Stimulated activated CD8-positive, alpha-beta memory T cell treated with anti-CD3 and anti-CD28 coated beads, Interleukin-4, amount 100 ng/mL, for 4 hours (primary cell): ENCODE measurements at places on chromosomes 5 and 9.

DNA sequence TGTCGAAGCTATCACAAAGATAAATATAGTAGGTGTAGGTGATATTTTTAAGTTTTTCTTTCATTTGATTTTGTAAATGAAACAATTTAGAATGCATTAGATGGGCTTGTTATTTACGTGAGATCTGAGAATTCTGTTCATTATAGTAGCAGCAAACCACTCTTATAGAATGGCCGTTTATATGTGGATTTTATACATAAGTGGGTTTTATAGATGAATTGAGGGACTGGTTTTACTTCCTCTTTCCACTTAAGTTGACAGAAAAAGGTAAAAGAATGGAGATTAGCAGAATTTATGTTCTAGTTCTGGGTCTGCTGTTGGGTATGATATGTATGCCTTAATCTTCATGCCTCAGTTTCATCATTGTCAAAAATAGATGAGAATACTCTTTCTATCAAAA lies 5.6 kb downstream of the RMI1 start:
- DNase-seq: no peak

DNA sequence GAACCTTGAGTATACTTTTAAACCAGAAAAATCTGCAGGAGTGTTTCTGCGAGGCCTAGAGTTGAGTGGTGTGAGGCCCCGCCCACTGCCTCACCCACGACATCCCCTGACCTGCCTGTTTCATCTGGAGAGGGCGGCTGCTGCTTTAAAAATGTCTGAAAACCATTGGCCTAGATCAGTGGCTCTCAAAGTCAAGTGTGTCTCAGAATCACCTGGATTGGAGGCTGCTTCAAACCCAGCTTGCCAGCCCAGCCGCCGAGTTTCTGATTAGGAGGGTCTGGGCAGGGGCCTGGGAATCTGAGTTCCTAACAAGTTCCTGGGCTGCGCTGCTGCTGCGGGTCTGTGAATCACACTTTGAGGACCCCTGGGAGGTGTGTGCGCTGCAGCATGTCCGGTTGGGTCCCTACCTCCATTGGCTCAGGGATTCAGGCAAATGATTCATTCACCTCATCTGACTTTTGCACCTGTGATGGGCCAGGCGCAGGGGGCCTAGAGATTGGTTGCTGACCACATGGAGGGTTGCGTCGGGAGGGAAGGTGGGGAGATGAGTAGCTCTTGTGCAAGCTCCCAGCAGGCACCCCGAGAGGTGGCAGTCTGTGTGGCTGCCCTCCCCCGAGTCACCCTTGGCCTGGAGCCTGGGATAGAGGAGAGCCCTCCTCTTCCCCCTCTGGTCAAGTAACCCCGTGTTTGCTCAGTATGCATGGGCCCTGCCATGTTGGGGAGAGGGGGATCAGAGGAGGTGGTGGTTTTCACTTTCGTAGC lies 27.6 kb upstream of the HMCN2 start:
- no peak for DNase-seq

GRCh38 chr9:123787416-123787815 lies 142.5 kb downstream of the DENND1A start:
- DNase-seq: no peak

DNA sequence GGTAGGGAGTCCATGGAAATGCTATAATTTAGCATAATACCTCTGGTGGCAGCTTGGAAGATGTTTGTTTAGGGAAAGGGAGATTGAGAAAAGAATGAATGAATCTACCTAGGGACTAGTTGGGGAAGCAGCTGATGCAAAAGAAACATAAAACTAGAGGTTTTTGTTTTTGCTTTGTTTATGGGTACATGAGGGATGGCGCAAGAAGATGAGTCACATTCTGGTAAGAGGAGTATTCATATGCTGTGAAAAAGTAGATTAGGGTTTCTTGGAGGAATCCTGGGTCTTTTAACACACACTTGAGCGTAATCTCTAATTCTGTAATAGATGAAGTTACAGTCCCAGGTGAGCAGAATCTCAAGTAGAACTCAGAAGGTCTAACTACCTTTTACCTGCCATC lies 17.1 kb downstream of the C9orf43 start:
- no peak for DNase-seq

DNA sequence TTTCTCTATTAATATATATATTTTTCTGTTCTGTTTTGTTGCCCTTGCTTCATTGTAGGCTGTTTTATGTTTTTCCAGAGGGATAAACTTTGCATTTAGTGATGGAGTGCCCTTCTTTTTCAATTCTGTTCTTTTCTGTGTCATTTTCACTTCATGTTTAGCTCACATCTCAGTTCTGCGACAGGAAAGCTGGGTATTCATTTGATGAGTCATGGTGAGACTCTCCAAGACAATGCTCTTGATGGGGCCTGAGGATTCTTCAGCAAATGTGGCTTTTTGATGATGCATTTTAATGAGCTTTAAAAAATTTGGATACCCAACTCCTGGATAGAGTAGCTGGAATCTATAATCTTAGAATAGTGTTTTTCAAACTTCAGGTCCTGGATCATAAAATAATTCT lies 56.5 kb upstream of the SPATA31D4 start:
- no peak for DNase-seq

DNA sequence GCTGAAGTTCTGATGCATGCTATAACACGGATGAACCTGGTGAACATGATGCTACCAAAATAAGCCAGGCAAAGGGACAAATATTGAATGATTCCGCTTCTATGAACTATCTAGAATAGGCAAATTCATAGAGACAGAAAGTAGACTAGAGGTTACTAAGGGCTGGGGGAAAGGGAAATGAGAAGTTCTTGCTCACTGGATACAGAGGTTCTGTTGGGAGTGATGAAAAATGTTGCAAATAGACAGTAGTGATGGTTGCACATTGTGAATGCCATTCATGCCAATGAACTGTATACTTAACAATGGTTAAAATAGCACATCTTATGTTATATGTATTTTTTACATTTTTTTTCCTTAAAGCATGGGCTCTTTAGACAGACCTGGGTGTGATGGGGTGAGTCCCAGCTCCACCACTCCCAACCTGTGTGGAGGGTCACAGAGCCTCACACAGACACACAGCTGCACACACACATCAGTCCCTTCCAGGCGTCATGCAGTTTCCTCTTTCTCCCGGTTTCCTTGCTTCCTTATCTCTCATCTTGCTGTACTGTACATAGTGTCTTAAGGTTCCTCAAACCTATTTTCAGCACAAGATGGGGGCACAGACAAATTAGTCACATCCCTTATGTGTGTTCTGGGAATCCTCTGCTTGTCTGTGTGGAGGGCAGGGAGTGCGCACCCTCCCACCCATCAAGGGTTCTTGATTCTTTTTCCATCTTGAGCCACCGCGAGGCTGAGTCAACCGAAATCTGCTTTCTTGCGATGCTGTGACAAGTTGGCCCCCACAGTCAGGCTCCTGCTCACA lies 192.9 kb downstream of the CRB2 start:
- peak; percentile 1 for DNase-seq

DNA sequence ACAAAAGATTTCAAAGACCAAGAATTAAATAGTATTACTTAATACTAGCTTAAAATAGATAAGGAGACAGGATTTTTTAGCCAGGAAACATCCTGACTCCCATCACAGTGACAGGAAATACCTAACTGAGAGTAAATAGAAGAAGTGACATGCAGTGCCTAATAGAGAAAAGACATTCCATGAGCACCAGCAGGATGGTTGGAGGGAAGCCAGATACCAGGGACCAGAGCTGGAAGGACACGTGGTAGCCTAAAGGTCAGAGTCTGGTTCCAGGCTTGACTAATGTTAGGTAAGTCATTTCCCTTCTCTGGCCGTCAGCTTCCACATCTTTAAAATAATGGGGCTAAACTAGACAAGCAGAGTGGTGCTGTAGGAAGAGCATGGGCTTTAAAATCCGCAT lies 41.6 kb downstream of the CDK5RAP2 start:
- DNase-seq: no peak

DNA sequence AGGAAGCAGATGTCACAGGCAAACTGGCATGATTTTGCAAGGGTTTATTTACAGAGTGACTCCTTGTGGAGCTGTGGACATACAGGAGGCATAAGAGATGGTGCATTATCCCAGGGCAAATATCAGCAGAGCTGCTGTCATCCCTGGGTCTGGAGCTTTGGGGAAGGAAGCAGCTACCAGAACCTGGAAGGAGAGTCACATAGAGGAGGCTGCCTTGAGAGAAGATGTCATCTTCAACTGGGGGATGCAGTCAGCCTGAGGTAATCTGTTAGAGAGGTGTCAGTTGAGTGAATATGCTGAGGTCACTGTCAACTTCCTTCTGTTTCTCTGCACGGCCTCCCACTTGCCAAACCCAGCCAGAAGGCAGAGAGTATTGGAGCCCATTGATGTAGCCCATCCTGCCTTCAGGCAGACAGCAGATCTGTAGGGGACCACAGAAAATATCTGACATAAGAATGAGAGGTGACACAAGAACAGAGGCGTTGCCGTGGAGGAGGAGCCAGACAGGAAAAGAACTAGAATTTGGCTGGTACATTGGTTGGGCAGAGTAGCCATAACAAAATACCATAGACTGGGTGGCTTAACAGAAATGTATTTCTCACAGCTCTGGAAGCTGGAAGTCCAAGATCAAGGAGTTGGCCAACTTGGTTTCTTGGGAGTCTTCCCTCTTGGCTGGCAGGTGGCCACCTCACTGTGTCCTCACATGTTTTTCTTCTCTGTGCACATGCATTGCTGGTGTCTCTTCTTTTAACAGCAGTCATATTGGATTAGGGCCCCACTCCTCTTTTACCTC lies 102.8 kb downstream of the SNX18 start:
- DNase-seq: no peak

DNA sequence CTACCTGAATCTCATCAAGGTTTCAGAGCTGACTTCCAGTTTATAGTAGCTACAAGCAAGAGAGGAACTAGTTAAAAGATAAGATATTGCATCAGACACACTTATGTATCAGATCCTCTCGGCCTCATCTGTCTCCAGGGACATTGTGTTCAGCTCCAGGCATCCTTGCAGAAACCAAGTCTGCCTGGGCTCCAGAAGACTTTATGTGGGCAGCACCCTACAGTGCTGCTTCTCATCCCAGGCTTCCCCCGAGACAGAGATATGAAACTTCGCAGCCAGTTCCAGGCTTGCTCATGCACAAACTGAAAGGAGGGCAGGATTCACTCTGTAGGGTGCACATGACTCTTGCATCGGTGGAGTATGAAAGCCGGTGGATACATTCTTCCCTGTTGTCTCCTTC lies 33.9 kb upstream of the FOXB2 start:
- DNase-seq: no peak

DNA sequence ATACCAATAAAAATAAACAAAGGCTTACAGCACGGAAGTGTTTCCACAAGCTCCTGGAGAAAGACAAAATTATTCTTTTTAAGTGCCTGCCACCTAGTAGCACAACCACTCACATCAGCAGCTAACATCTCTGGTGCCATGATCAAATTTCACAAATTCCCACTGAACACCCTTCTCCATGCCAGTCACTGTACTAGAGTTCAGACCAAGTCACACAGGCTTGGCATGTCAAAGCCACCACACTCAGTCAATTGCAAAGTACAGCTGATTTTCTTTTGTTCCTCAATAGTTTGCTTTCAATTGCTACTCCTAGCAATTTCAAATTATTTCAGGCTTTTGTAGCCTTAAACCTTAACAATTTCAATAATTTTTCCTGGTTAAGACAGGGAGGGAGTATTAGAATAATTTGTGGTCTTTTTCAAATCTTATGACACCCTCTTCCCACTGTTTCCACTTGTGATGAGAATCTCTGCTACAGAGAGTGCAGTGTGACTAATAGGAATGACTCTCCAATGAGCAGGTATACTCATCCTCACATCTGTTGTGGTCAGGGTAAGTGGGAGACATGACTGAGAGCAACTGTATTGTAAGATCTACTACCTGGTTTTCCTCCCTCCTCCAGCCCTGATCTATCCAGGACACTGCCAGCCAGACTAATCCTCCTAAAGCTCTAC lies 46.2 kb downstream of the RNF145 start:
- DNase-seq: no peak

- no peak for DNase-seq
These were observed 123.2 kb upstream of the OTULINL start for GRCh38 chr5:14458414-14458813.

- DNase-seq: no peak
These were observed 9.2 kb downstream of the STC2 start for GRCh38 chr5:173318881-173319620.

DNA sequence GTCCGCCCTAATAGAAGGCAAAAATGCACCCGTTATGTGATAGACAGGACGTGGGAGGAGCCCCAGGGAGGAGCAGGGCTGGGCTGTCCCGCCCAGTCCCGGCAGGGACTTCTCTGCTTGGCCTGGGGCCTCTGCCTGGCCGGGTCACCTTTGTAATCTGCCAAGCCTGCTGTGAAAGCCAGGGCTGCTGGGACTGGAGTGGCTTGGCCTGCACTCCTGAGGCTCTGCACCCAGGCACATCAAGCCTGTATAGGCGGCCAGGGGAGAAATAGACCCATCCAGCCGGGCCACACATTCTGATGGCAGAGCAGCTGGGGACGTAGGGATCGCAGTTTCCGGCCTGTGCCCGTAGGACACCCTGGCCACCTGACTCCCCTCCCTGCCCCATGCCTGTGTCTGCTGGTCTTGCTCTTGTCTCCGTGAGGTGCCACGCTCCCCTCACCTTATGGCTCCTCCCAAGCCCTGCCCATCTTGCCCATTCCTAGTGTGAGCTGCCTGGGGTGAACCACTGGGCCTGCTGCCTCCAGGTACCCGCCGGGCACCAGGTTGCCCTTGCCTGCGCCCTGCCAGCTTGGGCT lies 28.1 kb downstream of the DYNC2I2 start:
- DNase-seq: no peak

GRCh38 chr9:84297162-84297821 lies 43.3 kb downstream of the SLC28A3 start:
- no peak for DNase-seq

DNA sequence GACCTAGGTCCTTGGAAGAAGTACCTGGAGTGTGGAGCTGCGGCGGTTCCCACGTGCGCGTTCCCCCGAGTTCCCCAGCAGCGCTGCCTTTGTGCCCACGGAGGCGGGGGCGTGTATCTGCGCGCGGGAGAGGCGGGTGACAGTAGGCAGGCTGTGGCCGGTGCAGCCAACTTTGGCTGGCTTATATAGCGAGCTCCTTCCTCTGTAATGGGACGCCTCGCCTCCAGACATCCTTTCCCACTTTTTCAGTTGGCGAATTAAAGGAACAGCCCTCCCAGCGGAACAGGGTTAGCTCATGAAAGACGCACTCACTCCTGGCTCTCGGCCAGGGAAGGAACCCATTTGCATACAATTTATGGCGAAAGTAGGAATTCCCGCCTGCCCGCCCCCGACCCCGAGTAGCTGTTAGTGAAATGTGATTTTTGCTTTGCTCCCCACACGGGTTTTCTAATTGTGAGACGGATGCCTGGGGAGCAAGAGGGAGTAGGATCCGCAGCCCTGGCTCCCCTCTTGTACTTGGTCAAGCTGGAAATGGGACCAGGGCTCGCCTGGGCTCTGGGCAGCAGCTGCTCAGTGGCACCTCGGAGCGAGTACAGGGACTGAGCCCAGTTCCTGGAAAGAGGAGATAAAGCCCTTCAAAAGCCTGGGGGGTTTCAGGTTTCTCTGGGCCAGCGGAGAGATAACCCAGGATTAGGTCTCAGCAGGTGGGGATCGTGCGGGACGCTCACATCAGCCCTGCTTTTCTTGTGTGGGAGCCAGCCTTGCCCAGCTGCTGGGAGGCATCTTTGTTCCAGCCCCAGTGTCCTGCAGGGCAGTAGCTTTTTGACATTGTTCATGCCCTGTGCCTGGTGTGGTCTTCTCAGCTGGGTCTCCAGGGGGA lies at the start of gene TNC:
Gene TNC (minus strand): TSS at position 159 of the 880 bp plus-strand sequence. CDS start 27,139 bp downstream, outside the sequence.
- no peak for DNase-seq
